ENCODE measurements at places on chromosomes 16 and 17.

DNA sequence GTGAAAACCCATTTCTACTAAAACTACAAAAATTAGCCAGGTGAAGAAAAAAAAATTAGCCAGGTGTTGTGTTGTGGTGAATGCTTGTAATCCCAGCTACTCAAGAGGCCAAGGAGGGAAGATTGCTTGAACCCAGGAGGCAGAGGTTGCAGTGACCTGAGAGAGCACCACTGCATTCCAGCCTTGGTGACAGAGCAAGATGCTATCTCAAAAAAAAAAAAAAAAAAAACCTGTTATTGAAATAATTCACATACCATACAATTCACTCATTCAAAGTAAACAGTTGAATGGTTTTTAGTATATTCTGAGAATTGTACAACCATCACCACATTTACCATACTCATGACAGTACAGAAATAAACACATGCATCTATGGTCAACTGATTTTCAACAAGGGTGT, 31.0 kb downstream of the ZNRF1 start:
- no peak for DNase-seq

DNA sequence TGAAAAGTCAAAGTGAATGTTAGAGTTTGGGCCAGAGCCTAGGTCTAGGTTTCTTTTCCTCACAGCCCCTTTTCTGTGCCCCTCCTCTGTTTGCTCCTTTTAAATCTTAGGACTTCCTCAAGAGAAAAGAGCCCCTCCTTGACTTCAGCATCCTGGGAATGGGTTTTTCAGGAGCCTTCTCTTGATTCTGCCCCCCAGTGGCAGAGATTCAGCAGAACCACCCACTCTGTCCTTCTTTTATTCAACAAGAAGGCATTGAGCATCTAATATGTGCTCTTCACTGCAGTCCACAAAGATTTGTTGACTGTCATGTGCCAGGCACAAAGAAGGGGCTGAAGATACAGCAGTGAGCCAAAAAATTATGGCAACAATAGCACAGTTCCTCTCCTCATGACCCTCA, 270.8 kb upstream of the CDH5 start:
- no peak for DNase-seq

- no peak for DNase-seq
Measured at GRCh38 chr17:867896-868489, 85.8 kb downstream of the MRM3 start.

DNA sequence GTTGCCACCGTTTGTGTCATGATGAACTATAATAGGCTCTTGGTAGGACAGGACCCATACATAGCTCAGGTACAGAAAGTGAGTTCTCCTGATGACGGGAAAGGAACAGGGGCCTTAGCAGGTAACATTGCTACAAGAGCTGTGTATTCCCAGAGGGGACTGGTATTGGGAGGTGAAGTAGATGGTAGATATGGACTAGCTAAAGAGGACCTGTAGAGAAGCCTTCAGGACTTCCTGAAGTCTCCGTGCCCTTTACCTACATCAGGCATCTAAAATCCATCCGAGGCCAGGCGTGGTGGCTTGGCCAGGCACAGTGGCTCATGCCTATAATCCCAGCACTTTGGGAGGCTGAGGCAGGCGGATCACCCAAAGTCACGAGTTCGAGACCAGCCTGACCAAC, 12.7 kb upstream of the SMARCD2 start:
- DNase-seq, result no peak

GRCh38 chr17:68559316-68559715, 41.9 kb downstream of the FAM20A start:
- no peak for DNase-seq

DNA sequence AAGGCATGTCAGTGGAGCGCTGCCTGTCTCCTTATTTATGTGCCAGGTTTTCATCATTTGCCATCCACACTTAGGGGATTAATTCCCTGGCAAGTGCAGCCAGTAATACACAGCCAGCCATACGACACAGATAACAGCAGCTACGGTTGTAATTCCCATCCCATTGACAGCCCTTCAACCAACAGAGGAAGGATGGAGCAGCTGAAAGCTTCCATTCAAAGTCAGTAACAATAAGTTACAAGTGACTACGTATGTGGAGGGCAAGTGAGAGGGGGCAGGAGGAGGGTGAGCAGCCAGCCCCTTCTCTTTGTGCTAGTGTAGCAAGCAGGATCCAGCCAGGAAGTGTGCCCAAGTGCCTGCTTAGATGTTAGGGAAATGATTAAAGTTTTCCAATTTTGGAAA, 53.8 kb upstream of the LYRM9 start:
- no peak for DNase-seq

DNA sequence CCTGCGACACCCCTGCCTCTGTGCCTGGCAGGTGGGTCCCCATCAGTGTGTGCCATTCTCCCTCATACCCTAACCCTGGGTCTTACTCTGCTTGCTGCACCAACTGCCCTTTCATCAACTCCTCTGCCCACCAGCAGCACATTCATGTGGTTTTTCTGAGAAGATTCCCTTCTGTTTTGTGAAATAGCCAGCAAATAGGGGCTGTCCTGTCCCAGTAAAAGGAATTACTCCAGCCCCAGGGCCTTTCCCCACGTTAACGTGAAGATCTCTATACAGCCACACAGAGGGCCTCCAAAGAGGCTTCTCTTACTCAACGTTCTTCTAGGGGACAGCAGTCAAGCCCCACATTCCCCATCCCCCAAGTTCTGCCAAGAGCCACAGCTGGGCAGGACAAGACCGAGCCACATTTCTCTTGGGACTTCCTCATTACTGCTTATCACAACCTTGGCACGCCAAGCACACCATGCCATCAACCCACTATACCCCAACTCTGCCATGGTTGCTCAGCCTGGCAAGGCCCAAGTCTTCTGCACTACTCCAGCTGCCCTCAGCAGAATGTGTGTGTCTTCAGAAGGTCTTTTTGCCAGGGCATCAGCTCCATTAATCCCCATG, 18.7 kb upstream of the CCL2 start:
- DNase-seq, result no peak

DNA sequence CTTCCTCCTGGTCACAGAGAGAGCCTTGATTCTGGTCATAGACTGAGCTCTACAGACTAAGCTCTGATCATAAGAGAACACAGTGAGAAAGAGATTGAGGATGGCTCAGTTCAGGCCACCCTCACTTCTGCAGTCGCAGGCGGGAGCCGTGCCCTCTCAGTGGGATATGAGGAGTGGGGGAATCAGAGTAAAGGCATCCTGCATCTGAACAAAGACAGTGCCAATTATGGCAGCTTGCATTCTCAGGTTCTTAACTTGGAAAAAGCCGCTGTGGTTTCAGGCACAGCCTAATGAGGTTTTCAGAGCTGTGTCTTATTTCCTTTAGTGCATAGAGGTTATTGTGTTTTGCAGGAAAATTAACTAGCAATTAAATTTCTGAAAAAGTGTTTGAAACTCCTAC, 134.4 kb upstream of the NLRP1 start:
- DNase-seq, result no peak

GRCh38 chr17:20206068-20206467, 196.9 kb downstream of the SPECC1 start:
- peak; percentile 4 for DNase-seq
